CD4-positive, alpha-beta T cell treated with Interleukin-15 for 4 hours (primary cell): ENCODE measurements at places on chromosomes 12 and 14.

DNA sequence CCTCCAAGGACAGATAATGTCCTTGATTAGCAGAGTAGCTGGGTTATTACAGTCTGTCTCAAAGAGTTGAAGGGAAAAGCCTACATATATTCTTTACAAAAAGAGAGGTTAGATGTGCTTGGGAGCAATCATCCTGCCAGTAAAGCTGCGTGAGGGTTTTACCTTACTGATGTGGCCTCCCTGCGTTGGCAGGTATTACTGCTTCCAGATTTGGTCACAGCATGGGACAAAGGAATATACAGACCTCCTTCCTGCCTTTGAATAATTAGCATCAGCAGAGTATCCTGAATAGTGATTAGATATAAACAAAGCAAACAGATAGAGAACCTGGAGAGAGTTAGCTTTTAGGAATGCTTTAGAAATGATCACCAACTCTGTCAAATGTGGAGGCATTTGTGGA is 69.6 kb downstream of the TMTC2 start:
- no peak for DNase-seq

DNA sequence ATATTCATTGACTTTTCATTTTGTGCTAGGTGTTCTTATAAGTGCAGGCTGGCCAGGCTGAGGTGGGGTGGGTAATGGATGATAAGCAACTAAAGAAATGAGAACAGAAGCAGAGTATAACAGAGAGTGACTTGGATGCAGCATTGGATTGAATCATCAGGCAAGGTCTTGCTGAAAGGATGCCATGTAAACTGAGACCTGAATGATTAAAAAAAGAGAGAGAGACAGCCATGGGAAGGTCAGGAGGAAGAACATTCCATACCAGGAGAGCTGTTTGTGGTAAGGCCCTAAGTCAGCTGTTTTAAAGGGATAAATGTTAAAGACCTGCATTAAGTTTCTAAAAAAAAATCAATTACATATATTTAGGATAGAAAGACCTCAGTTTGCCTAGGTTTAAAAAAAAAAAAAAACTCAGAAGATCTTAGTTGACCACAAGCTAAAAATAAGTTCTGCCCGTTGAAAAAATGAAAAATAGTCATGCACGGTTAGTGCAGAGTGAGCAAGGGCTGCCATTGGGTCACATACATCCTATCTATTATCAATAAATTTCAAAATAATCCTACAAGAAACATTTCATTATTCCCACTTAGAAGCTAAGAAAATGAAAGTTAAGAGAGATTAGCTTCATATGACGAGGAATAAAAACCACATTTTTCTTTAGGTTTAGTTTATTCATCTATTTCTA is 37.2 kb downstream of the IFNG start:
- DNase-seq, result no peak

DNA sequence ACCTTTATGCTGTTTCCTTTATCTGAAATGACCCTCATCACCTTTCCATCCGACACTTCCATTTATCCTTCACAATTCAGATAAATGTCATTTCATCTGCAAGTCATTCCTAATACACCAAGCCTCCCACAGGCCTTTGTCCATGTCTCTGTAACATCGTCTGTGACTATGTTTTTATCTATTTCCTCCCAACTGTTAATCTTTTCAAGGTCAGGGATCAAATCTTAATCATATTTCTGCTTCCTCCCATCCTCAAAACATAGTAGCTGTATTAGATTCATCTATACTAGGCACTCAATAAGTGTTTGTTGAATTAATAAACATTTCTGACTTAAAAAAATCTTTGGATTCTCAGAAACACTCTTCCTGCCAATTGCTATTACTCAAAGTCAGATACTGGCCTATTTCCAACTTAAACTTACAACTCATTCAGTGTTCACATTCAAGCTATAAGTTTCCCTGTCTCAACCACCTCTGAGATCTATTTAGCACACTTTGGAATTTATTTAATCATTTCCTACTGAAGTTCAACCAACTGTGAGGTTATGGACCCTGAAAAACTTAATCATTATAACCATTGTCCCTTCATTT is 100.2 kb upstream of the ALX1 start:
- DNase-seq, result no peak

DNA sequence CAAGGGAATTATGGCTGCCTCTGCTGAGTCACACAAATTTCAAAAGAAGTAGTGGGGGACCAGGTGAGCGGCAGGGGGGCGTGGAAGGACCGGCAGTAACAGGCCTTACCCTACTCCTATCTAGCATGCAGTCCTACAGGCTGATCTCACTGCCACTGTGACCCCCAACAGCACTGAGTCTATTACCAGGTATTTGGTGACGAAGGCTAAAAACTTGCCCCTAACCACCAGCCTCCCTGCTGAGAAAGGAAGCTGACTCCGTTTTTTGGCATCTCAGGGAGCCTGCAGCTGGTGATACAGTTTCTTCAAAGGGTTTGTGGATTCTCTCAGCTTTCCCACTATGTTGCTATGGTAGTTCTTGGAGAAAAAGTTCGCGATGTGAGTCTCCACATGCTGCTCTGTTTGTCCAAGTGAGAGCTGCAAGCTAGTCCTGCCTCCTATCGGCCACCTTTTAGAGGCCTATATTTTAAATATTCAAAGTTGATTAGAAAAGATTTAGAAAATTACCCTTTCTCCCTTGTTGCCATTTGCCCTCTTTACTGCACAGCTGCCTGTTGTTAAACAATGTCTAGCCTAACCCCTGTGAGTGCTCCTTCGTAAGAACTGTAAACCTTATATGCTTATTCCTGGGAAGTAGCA is 57.1 kb upstream of the SLCO1B1 start:
- no peak for DNase-seq

- DNase-seq, result no peak
These were observed 63.5 kb upstream of the MYF6 start for GRCh38 chr12:80643961-80644360.

DNA sequence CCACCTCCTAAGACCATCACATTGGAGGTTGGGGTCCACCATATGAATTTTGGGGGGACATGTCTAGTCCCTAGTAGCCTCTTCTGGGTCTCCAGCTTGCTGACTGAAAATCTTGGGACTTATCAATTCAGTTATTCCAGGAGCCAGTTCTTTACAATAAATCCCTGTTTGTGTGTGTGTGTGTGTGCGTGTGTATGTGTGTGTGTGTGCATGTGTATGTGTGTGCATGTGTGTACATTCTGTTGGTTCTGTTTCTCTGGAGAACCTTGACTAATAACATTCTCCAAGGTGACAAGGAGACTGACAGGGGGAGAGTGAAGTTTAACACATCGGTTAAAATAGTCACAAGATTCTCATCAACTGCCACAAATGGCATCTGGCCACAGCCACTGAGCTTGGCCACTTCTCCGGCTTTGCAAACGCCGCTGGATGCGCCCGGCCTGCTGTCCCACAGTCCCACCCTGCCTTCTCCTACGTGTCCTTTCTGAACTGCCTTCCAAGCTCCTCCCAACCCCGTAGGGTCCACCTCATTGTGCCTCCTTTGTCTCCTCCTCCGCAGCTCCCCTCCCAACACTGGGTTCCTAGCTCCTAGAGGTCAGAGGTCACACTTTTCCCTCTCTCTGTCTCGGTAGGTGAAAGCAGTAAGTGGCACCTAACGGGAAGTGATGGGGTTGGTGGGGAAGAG is 88.1 kb upstream of the DIO3 start:
- DNase-seq, result no peak
